ENCODE measurements at places on chromosomes 2 and 18. TPM values are rescaled to one million over a fixed set of nuclear protein-coding genes. Genes with fewer than 3 reads are reported as not detected.

GRCh38 chr2:49719241-49719640, 564.9 kb upstream of the FSHR start:
- no peak for DNase-seq

GRCh38 chr18:50171406-50171805, 23.5 kb downstream of the MYO5B start:
- no peak for DNase-seq

DNA sequence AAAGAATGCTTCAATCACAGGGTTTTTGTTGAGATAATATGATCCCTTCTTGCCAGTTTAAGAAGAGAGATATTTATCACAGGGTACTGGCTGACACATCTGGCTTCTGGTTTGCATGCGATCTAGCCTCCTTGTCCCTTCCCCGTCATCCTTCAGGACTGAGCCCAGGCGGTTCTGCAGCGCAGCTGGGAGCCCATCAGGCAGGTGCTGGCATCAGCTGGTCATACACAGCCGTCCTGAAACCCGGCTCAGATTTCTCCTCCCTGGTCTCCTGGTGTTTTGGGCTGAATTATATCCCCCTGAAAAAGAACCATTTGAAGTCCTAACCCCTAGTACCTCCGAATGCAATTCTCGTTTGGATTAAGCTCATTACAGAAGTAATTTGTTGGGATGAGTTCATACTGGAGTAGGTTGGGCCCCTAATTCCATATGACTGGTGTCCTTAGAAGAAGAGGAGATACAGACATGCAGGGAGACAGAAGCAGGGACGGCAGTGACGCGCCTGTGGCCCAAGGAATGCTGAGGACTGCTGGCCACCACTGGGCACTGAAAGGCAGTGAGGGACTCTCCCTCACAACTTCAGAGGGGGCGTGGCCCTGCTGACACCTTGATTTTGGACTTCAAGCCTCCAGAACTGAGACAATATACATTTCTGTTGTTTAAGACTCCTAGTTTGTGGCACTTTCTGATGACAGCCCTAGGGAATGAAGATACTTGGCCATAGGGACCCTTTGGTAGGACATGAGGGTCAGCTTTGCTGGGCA, 83.9 kb upstream of the ODC1 start:
- DNase-seq: no peak

DNA sequence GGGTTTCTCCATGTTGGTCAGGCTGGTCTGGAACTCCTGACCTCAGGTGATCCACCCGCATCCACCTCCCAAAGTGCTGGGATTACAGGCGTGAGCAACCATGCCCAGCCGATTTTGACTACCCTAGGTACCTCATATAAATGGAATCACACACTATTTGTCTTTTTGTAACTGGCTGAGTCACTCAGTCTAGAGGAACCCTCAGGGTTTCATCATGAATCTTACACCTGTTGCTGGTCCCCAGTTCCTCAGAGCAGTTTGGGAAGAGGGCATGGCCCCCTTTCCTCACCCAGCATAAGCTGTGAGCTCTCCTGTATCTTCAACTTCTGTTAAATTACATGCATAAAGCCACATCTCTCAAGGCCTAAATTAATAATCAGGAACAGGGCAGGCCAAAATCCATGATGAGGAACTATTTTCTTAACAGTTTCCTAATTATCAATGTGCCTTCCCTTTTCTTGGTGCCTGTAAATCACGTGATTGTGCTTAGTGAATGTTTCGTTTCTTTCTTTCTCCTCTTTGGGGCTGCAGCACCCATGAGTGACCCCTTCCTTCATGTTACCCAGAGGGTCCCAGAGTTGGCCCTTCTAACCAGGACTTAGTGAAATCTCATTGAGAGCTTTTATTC, 20.9 kb downstream of the DYSF start:
- no peak for DNase-seq

GRCh38 chr2:64410671-64411070, 43.3 kb upstream of the LGALSL start:
- no peak for DNase-seq

DNA sequence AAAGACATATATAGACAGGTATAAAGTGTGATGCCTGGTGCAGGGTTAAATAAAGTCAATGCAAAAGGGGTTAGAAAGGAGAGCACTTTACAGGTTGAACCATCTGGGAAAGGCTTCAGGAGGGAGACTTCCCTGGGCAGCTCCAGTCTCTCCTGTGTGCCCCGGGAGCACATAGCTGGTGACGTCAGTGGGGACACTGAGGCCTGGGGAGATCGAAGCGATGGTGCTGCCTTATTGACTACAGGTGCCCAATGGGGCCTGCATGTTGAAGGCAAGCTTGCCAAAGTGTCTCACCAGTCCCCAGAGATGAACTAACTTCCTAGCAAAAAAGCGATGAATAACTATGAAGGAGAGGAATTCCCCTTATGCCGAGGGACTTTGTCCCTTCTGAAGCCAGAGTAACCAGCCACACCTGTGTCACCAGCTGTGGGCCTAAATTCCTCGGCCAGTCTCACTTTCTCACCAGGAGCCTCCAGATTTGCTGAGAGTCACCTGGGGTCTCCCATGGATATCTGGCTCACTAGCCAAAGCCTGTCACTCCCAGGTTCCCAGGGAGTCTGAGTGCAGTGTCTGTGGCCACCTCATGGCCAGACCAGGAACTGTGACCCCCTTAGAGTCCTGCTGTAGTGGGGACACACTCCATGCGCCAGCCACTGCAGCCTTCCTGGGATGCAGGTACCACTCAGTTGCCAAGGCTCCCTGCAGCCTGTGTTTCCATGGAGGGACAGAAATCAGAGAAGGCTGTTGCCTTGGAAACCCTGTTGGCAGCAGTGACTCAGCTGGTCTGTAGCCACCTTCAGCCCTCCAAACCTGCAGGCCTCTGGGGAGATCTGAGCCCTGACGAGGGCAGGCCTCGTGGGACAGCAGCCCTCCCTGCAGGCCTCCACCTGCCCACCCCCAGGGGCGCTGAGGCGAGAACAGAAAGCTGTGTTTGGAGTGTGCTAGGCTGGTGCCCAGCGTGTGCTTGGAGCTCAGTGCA, 128.7 kb downstream of the CTIF start:
- DNase-seq: no peak

DNA sequence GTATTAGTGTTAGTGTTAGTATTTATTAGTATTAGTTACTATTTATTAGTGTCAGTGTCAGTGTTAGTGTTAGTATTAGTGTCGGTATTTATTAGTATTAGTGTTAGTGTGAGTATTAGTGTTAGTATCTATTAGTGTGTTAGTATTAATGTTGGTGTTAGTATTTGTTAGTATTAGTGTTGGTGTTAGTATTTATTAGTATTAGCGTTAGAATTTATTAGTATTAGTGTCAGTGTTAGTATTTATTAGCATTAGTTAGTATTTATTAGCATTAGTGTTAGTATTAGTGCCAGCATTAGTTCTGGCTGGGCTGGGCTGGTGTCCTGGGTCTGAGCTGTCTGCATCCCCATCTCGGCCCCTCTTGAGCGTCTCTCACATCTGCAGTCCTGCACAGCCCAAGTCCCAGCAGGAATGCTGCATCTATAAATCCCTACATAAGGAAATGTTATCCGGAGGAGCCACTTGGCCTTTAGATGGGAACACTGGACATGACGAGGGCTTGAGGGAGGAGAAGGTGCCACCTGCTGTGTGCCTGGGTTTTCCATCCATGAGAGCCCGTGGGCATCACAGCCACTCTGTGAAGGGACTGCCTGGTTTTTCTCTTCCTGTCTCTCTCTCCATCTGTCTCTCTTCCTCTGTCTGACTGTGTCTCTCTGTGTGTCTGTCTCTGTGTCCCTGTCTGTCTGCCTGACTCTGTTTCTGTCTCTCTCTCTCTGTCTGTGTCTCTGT, 33.6 kb downstream of the TWIST2 start:
- peak; percentile 68 for DNase-seq

DNA sequence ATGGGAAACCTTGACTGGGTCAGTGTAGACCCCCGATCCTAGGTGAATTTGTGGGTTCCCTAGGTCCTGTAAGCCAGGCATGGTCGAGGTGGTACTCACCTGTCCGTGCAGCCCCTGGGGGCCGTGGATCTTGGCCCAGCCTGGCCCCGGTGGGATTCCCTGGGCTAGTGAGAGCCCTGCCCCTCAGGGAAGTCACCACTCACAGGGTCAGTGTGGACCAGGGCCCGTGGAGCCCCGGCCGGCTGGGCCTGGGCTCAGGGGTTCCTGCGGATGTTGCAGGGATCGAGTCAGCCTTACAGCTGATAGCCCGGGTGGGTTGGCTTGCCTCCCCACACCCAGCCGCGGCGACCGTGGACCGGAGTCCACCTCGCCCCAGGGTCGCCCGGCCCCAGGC, 528 bp downstream of the ATG9A start:
- no peak for DNase-seq

GRCh38 chr2:145141981-145142380, 622.1 kb upstream of the ZEB2 start:
- DNase-seq: no peak

GRCh38 chr2:144516411-144516980, 3.4 kb downstream of the ZEB2 start:
- DNase-seq: no peak

GRCh38 chr2:84884449-84884848, 3.6 kb upstream of the TRABD2A start:
- no peak for DNase-seq

GRCh38 chr2:63000801-63001200, 49.8 kb upstream of the OTX1 start:
- DNase-seq: peak; percentile 54

DNA sequence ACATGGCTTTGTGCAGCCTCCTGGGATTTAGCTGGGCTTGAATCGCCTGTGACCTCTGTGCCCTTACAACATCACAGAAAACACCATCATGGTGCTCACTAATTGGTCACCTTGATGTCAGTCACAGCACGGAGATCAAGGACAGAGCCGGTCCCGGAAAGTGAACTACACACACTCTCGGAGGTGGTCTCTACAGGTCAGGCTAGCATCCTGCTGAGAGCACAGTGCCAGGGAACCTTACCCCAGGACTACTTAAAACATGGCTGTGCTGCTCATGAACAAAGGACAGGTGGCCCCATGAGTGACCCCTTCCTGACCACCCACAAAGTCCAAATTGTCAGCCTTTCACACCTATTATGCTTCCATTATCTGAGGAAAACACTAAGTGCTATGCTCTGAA, 1782.1 kb upstream of the CELF4 start:
- DNase-seq: no peak

DNA sequence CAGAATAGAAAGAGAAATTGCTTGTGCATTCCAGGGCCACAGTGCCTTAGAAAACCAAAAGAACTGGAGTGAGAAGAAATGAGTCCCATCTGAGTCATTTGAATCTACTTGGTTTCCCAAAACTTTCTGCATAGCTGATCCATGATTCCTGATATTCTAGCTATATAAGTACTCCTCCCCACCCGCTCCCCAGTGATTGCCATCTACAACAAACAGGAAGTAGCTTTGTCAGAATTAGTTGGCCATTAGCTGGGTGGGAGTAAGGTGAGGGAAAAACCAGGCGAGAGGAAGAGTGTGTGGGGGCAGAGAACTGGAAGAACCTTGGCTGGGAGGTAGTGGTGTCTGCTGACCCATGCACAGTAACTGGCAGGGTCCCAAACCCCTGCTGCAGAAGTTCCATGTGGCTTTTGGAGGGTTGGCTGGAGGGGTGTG, 122.1 kb downstream of the ACAA2 start:
- DNase-seq: peak; percentile 89

DNA sequence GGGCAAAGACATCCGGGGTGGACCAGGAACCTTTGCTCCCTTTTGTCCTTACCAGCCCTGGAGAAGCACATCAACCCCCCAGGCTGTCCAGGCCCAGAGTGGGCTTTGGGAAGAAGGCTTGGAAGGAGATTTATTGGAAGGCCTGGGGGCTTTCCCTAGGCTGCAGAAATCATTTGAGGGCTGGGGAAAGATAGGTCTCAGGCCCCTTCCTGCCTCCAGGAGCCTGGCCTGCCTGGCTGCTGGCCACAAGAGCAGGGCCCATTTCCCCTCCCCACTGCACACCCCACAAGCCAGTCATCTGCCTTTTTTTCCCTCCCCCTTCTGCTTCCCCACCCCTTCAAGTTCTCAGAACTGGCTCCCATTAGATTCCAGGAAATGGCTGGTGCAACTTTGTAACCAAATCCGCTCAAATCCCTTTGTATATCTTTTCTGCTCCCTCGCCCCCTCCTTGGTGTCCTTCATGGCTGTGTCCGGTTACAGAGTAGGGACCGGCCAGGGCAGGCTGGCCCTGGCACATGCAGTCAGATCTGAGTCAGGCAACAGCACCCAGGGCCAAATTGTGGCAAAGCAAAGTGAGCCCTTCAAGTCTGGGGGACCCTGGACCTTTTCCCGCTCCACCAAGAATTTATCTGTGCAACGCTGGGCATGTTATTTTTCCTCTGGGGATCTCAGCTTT, 20.8 kb upstream of the TNP1 start:
- peak; percentile 33 for DNase-seq

- DNase-seq: peak; percentile 55
Observed at GRCh38 chr2:12050396-12050795, 304.0 kb downstream of the LPIN1 start.

DNA sequence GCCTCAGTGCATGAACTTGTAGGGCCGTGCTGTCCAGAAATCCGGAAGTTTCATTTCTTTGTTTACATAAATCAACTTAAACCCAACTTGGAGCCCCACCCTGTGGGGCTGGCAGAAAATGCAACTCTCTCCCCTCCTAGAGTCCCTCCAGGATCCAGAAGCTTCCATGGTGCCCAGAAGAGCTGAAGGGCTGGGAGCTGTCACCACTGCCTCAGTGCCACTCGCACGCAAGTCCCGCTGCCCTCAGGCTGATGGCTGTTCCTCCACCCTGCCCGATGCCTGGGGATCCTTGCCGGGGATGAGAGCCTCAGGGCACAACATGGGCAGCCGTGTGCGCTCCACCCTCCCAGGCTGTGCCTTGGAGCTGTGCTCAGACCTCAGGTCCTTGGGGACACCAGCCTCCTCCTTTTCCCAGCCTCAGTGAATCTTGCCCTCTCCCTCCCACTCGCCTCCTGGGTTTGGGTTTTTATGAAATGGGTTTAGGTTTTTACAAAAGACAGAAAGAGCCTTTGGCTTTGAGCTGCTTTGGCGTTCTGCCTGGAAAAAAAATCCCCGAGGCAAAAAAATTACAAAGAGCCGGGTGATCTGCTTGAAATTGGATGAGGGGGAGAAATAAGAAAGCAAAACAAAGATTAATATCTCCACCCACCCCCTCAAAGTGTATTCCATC, 155.2 kb downstream of the TWIST2 start:
- peak; percentile 59 for DNase-seq

GRCh38 chr2:190235551-190236075, 84.0 kb downstream of the HIBCH start:
- no peak for DNase-seq

ZNF638 gene
- polyA plus RNA-seq: 107 TPM

ARHGEF33 gene
- 1.6 TPM for polyA plus RNA-seq

GAD1 gene
- polyA plus RNA-seq: 0.28 TPM

APLF gene
- polyA plus RNA-seq: 1.9 TPM

EMILIN1 gene
- polyA plus RNA-seq: 45.1 TPM

ADCYAP1 gene
- polyA plus RNA-seq: 0.47 TPM

GALNT13 gene
- 0.64 TPM for polyA plus RNA-seq

RIT2 gene
- polyA plus RNA-seq: not detected
